ENCODE measurements at places on chromosomes 4 and X. TPM values are rescaled to one million over a fixed set of nuclear protein-coding genes. Genes with fewer than 3 reads are reported as not detected.

GRCh38 chrX:100289066-100289558, 121.0 kb downstream of the PCDH19 start:
- DNase-seq: no peak

- no peak for DNase-seq
These were observed 88.6 kb upstream of the TMEM164 start for GRCh38 chrX:109914114-109914849.

GRCh38 chr4:62130637-62131036, 930.5 kb downstream of the ADGRL3 start:
- DNase-seq: no peak

DNA sequence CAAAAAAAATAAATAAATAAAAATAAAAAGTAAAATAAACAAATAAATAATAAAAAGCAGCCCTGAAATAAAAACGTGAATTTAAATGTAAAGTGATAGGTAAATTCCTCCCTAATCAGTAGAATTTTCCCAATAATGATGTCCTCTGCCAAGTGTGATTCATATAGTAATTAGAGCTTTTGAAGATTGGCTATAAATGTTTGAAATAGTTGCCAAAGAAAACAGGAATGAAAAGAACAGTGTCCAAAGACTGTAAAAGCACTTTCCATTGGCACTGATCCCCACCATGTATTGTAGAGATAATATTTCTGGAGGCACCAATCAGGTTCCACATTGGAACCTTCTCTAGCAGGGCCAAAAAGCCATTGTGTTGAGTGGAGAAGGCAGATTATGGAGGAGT, 25.9 kb upstream of the SMARCAD1 start:
- DNase-seq: no peak

DNA sequence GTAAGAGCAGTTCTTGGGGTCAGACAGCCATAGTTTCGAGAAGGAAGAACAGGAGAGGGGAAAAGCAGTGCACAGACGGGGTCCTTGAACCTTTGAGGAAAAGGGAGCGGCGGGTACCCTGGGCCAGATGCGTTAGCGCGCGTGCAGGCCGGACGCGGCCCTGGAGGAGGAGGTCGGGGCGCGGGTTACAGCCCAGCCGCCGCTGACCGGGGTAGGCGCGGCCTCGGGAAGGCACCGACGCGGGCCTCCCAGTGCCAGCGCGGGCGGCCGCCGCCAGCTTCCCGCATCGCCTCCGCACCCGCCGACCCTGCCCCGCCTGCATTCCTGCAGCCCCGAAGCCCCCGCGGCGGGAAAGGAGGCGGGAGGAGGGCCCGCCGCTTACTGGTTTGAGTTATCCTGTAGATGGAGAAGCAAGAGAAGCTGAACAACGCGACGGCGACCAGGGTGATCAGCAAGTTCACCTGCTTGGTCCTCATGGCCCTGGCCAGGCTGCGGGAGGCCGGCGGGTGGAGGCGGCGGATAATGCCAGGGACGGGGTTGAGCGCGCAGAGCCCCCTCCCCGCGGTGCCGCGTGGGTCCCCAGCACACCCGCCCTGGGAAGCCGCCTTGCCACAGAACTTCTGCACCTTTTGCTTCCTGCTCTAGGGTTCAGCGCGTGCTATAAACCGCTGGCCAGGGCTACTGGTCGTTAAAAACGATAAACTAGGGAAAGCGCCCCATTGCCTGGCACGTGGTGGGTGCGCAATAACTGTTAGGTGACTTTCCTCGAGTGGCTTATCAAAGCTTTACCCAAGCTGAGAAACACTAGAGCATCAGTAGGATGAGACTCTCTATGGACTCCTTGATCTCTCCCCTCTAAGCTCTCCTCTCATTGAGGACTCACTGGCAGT, at the start of gene MGAT4D:
Gene MGAT4D (minus strand): TSS at position 547 of the 890 bp plus-strand sequence. CDS start 71 bp downstream, at position 476.
- DNase-seq: no peak

- no peak for DNase-seq
These were observed 452.7 kb upstream of the HS3ST1 start for GRCh38 chr4:11881364-11881763.

DNA sequence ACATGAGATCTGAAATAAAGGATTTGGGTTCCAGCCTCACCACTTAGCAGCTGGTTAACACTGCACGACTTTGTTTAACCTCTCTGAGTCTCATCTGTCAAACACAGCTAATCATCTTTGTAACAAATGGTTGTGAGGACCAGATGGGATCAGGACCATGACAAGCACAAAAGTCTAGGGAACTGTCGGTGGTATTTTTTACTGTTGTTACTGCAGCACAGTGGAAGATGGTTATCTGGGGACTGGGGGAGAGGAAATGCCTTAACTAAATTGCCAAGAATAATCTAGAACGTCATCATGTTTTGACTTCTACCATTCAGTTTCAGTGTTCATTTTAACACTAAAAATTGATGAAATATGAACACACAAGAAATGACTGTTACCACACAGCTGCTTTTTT, 99.5 kb downstream of the ADGRA3 start:
- DNase-seq: peak; percentile 70

The RAB33B gene
- 11.0 TPM for total RNA-seq

The AREG gene
- 1.5 TPM for total RNA-seq

The FAM133A gene
- total RNA-seq: 0.18 TPM
